ENCODE measurements at places on chromosomes 13 and 19. TPM values are rescaled to one million over a fixed set of nuclear protein-coding genes. Genes with fewer than 3 reads are reported as not detected.

Gene CYP2B6
- not detected for total RNA-seq

Gene NLRP9
- not detected for total RNA-seq

Gene ZNF460
- 45.5 TPM for total RNA-seq

Gene DCT
- 0.07 TPM for total RNA-seq

Gene KIR2DL4
- total RNA-seq, result not detected

Gene KIR3DL2
- 0.28 TPM for total RNA-seq

Gene ZNF726
- 12.6 TPM for total RNA-seq

Gene KIRREL2
- total RNA-seq, result 0.62 TPM

Gene MEIOSIN
- total RNA-seq, result not detected

Gene CRB3
- total RNA-seq, result 0.88 TPM

Gene DMRTC2
- total RNA-seq, result not detected

Gene PGLYRP2
- not detected for total RNA-seq

Gene RHPN2
- total RNA-seq, result 2.0 TPM

Gene BRSK1
- 4.1 TPM for total RNA-seq

Gene GPR183
- total RNA-seq, result 62.8 TPM

Gene TMEM205
- total RNA-seq, result 24.8 TPM

Gene AKAP8L
- 74.9 TPM for total RNA-seq

Gene ZNF83
- 28.0 TPM for total RNA-seq

Gene STOML3
- not detected for total RNA-seq

Gene KLK4
- not detected for total RNA-seq

Gene DNAAF3
- total RNA-seq, result not detected

Gene CEACAM7
- total RNA-seq, result not detected

Gene IGFL4
- total RNA-seq, result not detected

Gene SUPT5H
- 190 TPM for total RNA-seq

Gene ZSCAN18
- 24.0 TPM for total RNA-seq

Gene SSBP4
- 111 TPM for total RNA-seq

Gene HSPB6
- not detected for total RNA-seq

Gene C13orf42
- total RNA-seq, result not detected

Gene ZNF835
- 4.7 TPM for total RNA-seq

Gene PTGIR
- total RNA-seq, result 17.7 TPM

Gene ZNF358
- total RNA-seq, result 7.6 TPM
